GM10248 (cell line): ENCODE measurements at places on chromosomes 6 and 20.

DNA sequence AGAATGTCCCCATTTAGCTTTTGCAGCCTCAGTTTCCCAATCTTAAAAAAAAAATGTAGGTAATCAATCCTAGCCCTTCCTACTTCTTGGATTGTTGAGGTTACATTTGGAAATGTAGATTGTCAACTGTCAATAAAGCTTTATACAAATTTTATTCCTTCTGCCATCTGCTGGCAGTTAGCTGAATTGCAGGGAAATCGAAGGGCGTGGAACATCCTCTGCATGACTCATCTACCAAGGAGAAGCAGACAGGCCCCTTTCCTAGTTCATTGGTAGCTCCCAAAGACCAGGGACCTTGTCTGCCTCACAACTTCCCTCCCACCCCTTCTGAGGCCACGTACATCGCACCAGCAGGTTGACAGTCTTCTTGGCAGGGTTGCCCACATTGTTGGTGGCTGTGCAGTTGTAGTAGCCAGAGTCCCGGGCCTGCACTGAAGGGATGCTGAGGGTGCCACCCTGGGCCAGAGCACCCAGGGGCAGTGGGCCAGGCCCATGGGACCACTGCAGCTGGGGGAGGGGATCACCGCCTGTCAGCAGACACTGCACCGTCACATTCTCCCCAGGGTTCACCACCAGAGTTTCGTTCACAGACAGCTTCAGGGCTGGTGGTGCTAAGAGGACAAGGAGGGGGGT is 43.6 kb downstream of the MDGA1 start:
- DNase-seq, result peak; percentile 72

GRCh38 chr20:3716195-3716834 is 3.9 kb upstream of the SIGLEC1 start:
- DNase-seq, result peak; percentile 57

- no peak for DNase-seq
These were observed 141.0 kb downstream of the OR2B2 start for GRCh38 chr6:27771235-27771634.

GRCh38 chr6:157759028-157759427 is 64.0 kb upstream of the SNX9 start:
- DNase-seq, result no peak
